T follicular helper cell (primary cell): ENCODE measurements at places on chromosomes 3 and 15.

- no peak for DNase-seq
Observed at GRCh38 chr15:48559285-48559684, 86.2 kb downstream of the FBN1 start.

GRCh38 chr3:172329070-172329469 lies 119.2 kb downstream of the GHSR start:
- DNase-seq, result no peak

- no peak for DNase-seq
Observed at GRCh38 chr3:143529798-143530197, 318.5 kb downstream of the SLC9A9 start.

GRCh38 chr15:47744973-47745372 lies 27.7 kb downstream of the SEMA6D start:
- no peak for DNase-seq

DNA sequence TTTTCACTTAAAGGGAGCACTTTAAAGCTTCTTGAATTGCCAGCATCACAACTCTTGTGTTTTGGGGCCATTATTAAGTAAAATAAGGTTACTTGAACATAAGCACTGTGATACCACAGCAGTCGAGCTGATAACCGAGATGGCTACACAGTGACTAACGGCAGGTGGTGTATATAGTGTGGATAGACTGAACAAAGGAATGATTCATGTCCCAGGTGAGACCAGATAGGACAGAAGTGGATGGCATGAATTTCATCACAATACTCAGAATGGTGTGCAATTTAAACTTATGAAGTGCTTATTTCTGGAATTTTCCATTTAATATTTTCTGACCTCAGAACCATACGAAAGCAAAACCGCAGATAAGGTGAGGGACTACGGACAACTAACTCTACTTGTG lies 40.2 kb downstream of the PBRM1 start:
- DNase-seq, result no peak

- DNase-seq, result no peak
Observed at GRCh38 chr15:82999905-83000671, 11.4 kb downstream of the C15orf40 start.

DNA sequence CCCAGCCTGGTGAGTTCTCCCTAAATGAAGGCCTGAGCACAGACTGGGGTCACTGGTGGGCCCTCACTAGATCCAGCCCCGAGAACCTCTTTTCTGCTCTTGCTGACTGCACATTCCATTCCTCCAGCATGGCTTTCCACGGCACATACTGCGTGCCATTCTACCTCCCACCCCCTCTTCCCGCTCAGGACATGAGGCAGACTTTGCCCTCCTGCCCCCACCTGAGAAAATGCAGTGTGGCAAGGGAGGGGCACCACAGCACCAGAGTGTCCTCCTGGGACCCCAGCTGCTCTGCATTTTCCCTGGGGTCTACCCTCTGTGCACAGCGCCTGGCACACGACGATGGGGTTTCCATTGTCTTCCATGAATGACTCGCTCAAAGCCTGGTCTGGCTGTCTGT lies 6.1 kb upstream of the SLCO2A1 start:
- DNase-seq, result no peak

DNA sequence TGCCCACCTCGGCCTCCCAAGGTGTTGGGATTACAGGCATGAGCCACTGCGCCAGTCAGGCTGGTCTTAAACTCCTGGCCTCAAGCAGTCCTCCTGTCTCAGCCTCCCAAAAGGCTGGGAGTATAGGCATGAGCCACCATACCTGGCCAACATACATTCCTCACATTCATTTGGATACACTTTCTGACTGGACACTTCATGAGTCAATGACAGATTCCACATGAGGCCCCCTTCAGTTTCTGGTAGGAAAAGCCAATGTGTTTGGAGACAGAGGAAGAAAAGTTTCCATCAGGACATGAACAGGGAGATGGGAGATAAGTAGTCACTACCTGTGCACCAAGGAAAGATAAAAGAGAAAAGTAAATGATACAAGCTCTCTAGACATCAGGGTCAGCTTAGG lies 49.4 kb upstream of the GSK3B start:
- no peak for DNase-seq
